K562 (cell line): ENCODE measurements at places on chromosomes 16 and 17.

DNA sequence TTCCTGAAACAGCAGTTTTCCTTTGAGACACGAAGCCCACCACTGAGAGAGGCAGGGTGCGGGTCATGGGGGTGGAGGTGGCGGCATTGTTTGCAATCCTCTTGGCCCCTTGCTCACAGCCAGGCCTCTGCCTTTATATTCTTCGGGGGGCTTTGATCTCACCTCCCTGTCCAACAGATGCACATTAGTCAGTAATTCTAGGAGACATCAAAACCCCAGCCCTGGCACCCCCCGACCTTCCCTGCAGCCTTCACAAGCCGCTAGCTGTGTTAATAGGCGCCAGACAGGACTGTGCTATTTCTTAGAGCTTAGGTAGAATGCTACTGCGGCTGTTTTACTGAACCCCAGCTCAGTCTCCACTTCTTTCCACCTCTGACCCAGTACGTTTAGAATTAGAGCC lies 212.6 kb downstream of the RBFOX1 start:
- DNase-seq = no peak

DNA sequence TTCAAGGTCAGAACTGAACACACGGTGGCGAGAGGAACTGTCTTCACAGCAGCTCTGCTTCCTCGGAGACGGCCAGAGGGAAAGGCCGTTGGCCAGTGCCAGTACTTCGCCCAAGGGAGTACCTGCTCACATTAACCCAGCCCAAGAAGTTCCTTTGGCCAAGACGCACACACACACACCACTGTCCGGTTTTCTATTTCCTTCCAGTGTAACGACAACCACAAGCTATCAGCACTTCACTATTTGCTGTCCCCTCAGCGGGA lies 744 bp upstream of the GGNBP2 start:
- no peak for DNase-seq

GRCh38 chr17:13157656-13158055 lies 139.8 kb upstream of the ELAC2 start:
- DNase-seq = no peak

- no peak for DNase-seq
Measured at GRCh38 chr16:16019488-16019887, 70.1 kb downstream of the ABCC1 start.

DNA sequence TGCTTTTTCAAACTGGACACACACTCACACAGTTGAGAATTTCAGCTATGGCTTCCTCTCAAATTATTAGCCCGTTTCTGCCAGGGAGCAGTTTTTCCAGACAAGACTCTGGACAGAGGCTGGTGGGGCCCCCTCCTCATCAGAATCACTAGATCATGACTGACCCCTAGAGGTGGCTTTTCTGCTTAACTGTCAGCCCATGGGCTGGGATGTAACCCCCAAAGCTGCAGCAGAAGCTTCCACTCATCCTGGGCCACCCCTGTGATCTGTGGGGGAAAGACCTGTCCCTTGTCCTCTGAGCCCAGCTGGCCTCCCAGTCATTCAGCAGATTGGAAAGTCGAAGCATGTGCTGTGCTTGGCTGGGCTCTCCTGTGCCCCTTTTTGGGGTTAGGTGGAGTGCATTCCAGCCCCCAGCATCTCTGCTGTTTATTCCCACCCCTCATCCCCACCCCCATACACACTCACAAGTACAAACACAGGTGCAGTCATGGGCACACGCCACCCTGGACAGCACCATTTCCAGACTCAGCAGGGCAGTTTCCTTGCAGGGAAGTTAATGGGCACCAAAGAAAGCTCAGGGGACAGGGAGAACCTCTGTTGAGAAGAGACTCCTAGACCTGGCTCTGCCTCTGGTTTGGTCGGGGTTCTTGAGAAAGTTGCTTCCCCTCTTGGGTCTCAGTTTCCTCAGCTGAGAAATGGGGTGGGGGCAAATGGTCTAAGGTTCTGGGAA lies 77.6 kb upstream of the RBL2 start:
- peak; percentile 10 for DNase-seq

DNA sequence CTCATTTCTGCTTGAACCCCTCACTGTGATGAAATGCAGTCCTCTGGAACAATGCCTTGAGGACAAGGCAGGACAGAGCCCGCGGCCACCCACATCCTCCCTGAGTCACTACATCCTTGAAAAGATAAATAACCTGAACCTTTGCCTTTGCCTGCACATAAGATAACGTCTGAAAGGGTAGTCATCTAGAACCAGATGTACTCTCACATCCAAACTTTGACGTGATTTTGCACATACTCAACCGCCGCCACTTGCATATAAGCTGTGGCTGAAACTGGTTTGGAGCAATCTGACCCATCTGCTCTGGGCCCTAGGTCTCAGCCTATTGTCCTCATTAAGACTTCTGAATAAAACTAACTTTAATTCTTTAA lies 252.1 kb downstream of the PHKB start:
- DNase-seq = no peak

GRCh38 chr16:84547546-84548061 lies 43.1 kb upstream of the MEAK7 start:
- DNase-seq = no peak
